GM10248 (cell line): ENCODE measurements at places on chromosomes 2 and 18.

- DNase-seq: no peak
These were observed 141.8 kb downstream of the CTIF start for GRCh38 chr18:48680339-48681250.

DNA sequence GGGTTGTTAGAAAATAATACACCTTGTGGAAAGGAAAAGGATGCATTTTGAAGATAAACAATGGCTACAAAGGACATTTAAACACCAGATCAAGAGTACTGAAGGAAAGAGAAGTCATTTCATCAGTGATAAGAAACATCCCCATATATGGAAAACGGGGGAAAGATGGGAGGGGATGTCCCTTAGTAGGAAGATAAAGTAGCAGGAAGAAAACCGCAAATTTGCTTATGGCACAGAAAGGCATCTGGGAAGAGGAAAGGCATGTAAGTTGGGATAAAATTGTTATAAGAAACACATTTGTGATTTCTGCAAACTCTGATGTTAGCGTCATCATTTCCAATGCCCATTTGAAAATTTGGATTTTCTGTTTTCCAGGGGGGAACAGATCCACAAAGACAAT is 10.5 kb upstream of the LYPD1 start:
- no peak for DNase-seq

- DNase-seq: no peak
These were observed 93.0 kb upstream of the SMAD2 start for GRCh38 chr18:48023334-48024008.

DNA sequence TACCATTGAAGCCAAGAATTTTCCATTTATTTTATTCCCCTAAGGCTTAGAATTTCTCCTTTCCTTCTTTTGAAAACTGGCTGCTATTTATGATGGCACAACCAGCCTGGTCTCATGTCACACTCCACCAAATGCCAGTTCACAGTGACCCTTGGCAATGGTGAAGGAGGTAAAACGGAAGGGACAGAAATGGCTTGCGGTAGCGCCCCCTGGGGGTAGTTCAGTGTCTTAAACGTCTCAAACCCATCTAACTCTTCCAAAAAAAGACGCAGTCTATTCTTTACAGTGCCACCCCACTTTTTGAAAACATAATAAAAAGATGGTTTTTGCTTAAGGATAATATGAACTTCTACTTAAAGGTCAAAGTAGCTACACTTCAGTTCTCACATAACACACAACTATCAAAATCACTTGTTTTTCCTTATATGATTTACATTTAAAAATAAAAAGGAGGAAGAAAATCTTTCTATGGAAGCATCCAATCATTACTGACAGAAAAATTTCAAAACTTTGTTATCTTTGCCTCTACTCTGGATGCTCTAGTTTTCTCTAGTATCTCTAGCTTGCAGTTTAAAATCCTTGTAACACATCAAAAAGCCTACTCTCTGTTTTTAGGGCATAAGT is 28.0 kb downstream of the PNO1 start:
- peak; percentile 31 for DNase-seq

DNA sequence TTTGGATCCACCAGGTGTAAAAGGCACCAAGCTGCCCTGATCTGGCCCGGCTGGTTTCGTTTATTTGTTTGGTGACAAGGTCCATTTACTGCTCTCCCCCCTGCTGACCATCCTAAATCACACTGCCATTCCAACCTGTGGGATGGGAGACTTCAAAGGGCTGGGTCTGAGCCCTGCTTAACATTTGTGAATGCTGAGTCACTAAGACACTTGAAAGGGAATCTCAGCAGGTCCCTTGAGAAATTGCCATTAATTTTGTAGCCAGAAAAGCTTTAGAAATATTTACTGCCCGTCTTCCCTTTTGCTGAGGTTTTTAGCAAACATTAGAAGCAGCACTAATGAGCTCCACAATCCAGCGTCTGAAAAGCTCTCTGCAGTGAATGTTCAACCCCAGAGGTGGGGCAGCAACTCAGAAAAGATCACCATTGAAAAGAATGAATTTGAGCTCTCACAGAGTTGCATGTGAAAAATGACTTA is 133.8 kb downstream of the ARL4C start:
- DNase-seq: no peak

DNA sequence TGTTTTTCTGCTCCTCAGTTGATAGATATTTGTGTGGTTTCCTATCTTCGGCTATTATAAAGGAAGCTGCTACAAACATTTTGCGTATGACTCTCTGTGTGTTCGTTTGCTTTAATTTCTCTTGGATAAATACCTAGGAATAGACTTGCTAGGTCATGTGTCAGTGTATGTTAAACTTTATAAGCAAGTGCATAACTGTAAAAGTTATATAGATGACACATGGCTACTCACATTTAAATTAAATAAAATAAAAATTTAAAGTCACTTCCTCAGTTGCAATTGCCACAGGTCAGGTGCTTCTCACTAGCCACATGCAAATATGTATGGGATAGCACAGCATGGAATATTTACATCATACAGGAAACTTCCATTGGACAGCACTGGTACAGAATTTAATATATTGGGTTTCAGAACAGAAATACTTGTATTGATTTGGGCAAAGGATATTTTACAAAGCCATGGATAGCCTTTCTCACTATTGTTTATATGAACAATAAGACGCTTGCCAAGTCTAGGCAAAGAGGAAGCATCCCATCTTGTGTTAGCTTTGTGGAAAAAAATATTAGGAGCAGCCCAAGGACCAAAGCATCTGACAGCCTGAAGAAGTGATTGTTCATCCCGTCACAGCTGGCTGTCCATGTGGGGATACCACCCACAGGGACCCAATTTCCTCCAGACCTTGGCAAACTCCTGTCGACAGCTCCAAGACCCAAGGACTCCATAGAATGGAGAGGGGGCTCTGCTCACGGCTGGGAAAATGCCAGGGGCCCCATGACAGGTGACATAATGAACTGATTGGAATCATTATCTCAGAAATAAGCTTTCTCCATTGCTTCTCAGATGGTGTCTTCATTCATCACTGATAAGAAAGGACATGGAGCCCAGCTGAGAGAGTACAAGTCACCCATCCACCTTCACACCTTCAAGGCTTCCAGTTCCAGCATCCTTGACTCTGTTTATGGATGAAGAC is 196.7 kb downstream of the SH3BP4 start:
- no peak for DNase-seq

DNA sequence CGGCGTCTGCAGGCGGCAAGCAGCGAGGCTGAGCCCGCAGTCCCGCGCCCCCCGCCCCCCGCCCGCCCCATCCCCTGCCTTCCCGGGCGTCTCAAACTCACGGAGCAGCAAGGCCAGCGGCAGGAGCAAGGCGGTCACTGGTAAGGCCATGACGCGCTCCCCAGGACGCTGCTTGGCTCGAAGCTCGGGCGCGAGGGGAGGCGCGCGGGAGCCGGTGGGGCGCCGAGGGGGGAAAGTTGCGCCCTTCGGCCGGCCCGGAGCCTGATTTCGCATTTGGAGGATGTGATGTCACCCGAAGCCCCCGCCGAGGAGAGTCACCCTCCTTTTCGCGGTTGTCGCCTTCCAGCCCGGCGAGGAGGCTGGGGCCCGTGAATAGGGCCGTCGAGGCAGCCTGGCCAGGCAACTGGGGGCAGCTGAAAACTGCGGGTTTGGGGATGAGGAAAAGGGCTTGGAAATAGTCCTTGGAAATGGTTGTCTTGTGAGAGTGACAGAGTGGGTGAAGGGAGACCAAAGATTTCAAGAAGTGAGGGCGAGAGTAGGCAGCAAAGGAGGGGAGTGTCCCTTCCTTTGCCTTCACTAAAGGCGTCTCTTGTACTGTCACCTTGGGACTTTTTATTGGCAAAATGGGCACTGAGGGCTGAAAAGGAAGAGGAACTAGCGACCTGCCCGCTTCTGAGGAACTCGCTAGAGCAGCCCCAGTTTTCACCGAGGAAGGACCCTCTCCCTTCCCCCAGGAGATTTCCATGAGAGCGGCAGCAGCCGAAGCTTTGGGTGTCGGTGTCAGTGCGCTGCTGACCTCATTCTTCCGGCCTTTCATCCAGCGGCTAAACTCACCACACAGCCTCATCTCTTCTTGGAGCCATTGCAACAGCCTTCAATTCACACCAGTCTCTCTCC is at the start of gene CD8A:
Gene CD8A (minus strand): TSS at position 238 of the 897 bp plus-strand sequence. CDS start 88 bp downstream, at position 150.
- DNase-seq: peak; percentile 53

- DNase-seq: no peak
These were observed 24.7 kb upstream of the ALLC start for GRCh38 chr2:3633089-3633981.

GRCh38 chr2:132586101-132586511 is 83.9 kb downstream of the LYPD1 start:
- no peak for DNase-seq

DNA sequence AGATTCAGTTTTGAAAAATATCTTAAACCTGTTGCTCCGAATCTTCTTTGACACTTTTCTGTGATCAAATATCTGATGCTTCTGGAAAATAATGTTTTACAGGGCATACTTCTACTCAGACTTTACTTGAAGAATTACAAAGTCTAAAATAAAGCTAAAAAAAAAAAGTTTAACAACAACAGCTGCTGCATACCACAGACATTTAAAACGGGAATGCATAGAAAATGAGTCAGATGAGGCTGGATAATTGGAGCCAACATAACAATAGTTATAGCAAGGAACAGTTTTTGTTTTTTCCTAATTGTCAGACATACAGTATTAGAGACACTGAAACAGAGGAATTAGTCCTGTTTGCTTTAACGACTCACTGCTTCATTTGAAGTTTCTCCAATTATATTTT is 1090.2 kb downstream of the SUCLG1 start:
- no peak for DNase-seq

DNA sequence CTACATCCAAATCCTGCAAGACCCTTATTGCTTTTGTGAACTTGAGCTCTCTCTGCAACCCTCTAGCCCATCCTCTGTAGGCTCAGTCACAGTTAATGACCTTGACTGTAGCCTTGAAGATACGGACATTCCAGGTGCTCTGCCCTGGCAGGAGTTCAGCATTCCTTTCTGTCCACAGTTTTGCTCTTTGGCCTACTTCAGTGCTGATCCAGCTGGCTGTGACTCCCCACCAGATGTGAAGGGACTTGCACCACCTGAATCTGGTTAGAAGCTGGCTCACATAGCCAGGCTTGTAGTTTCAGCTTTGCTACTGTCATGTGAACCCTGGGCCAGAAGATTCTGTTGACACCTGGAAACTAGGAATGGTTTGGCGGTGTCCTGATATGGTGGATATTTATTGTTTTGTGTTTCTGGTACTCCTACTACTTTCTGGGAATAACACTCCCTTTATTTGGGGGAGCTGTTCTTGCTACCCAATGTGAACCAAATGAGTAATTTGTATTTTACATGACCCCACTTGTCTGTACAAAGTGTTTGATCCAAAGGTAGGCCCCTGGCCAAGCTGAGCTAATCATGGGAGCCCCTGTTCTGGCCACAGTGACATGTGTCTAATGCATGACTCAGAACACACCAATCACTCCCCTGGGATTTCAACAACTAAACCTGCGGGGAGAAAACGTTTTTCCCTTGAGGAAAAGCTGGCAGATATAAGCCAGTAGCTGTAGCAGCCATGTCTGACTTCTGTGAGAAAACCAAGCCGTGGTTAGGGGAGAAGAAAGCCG is 73.4 kb downstream of the CDCA7 start:
- no peak for DNase-seq

- no peak for DNase-seq
These were observed 215.0 kb downstream of the SUCLG1 start for GRCh38 chr2:84243788-84244733.

- DNase-seq: no peak
These were observed 1950.2 kb upstream of the LRRTM1 start for GRCh38 chr2:82254728-82255127.

- no peak for DNase-seq
These were observed 335.4 kb upstream of the CDH2 start for GRCh38 chr18:28512357-28512756.

DNA sequence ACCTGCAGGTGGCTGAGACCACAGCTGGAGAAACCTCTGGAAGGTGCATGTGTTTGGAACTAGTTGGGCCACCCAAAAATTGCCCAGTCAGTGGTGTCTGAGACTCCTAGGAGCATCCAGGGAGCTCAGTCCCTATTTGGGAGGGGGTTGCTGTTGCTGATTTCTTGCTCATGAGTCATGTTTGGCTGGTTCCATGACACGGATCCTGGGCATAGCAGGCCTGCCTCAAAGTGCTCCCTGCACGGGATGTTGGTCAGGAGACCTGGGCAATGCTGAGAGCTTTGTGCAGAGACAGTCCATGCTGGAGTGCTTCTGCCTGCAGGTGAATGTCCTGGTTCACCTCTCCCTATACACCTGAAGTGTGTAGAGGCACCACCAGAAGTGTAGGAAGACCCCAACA is 194.2 kb downstream of the GLI2 start:
- DNase-seq: no peak

DNA sequence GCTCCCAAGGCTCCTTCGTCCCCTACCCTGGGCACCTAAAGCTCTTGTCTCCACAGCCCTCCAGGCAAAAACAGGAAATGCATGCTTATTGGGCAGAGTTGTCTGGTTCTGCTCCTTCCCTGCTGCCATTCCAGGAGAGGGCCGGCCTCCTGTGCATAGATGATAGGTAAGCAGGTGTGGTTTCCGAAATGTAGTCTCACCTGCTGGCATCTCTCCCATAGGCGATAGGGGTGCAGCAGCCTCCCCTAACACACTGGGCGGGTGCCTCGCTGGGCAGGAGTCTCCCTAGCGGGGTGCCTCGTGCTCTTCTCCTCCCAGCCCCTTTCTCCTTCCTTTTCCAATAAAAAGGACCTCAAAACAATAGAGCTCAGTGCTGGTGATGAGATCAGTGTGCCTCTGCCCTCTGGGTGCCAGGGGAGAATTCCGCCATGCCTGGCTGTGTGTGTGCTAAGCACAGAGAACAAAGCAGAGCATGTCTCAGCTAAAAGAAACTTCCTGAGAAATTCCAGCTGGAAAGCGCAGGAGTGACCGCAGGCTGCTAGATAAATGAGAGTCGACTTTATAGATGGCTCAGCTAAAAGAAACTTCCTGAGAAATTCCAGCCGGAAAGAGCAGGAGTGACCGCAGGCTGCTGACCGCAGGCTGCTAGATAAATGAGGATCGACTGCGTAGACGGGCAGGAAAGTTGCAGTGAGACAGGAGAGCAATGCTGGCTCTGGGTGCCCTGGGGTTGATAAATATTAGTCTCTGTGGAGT is 11.3 kb upstream of the PXDN start:
- DNase-seq: no peak

DNA sequence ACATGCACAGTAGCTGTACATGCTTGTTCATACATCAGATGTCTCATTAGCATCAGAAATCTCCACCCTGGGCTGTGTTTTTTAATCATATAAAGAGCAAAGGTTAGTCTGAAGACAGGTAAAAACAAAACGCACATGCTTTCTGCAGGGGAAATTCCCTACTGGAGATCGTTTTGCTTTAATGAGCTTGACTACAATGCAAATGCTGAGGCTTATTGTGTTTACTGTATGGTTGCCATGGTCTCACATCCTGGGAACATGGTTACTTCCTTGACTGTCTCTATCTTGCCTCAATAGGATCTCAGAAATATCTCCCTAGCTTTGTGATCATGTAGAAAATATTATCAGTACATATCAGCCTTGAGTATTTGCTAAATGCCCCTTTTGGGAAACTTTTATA is 336.5 kb upstream of the TFPI start:
- no peak for DNase-seq
